ENCODE measurements at places on chromosomes 12 and 14.

DNA sequence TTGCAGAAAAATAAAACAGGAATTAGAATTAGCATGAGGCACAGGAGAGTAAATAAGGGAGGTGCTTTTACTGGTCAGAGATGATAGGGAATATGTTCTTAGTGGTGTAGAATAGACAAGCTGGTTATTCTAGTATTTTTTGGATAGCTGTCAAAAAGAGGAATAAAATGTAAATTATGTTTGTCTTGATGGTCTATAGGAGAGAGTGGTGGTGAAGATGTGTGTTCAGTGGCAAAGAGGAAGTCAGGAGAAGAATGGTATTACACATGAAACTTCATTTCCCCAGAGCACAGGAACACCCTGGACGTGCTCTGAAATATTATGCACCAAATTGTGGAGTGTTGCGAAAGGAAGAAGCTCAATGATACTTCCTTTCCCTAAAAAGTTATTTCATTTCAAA is 27.8 kb downstream of the MUCL1 start:
- no peak for DNase-seq

GRCh38 chr14:94054401-94054800 is 26.6 kb downstream of the DDX24 start:
- no peak for DNase-seq

GRCh38 chr14:101603096-101603495 is 41.8 kb downstream of the DIO3 start:
- peak; percentile 4 for DNase-seq

DNA sequence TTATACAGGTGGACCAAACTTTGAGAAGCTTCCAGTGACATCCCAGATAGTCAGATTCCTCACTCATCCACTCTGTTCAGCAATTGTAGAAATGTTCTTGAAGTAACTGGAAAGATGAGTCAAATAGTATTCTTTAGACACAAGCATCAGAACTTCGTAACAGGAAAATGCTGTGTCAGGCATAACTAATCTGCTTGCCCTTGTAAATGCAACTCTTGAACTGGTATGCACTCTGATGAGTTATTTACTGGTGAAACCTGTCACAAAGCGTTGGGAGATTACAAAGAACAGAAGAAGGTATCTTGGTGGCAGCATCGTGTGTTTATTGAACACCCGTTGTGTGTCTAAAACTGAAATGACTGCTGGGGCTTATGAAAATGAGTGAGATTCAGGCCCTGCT is 10.8 kb upstream of the DUSP6 start:
- no peak for DNase-seq

DNA sequence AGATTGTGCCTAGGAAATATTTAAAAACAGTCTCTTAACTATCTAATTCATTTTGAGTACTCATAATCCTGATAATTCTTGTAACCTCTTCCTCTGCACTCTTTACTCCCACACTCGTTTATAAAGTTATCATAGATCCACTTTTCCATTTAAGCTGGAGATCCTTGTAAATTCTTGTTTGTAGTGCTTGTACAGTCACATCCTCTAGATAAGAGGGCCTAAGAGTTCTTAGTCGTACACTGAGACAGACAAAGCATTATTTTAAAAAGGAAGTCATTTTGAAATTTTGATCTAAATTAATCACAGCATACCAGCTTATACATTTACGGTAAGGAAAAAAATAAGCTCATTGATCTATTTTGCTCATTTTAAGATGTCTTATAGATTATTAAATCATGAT is 42.5 kb downstream of the LMO3 start:
- DNase-seq, result no peak

DNA sequence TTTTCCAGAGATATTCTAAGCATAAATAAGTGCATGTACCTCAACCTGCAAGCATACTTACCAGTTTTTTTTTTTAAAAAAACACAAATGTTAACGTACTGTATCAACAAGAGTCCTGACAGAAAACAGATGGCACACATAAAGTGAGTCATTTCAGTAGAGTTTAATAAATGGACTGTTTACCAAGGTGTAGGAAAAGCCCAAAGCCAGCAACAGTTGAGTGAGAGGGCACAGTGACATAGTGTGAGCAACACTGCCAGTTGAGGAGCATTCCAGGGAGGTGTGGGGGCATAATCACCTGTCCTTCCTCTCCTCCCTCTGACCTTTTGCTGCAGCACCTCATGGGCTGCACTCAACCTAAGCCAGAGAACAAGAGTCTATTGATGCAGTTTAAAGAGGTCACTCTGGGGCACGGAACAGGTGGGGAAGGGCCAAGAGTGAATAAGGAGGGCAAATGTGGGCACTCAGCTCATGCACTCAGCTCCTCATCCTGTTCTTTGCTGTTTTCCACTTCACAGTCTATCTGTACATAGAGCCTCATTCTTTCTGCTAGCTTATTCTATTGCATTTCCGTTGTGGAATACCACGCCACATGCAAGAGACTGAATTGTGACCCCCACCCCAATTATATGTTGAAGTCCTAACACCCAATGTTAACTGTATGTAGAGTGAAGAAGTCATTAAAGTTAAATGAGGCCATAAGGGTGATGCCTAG is 29.3 kb downstream of the DHRS2 start:
- no peak for DNase-seq

GRCh38 chr14:69320581-69321365 is 60.8 kb downstream of the GALNT16 start:
- no peak for DNase-seq

DNA sequence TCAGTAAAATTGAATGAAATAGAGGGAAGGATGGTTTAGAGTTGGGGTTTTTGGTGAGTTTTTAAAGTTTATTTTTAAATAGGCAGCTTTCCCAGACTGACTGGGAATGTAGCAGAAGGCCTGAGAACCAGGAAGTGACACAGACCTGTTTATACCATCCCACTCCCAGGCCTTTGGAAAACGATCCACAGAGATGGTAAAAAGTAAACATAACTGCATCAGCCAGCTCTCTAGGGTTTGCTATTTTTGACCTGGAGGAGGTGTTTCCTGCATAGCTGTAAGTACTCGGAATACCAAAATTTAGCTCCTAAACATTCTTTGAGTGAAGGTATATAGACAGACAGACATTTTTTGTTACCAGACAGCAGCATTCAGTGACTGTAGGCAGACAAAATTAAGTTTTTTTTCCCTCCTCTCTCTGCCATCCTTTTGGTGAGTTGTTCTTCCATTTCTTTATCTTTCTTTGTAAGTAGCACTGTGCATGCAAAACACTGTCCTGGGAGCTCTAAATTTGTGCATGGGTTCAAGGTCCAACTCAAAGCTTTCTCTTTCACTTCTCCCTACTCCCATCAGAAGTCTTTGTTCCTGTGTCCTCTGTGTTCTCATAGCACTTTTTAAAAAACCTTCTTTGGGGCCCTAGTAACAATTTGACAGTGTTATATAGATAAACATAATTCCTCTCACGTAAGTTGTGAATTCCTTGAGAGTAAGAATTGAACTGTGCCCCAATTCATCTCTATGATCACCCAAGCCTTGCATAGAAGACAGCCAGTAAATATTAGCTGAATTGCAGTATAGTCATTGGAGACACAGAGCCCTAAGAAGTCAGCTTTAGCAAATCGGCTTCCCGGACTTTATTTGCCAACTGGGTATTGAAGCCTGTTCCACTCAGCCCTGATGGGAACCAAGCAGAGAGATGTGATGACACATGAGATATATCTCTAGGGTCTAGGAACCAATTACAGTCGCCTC is 37.4 kb downstream of the SUSD6 start:
- DNase-seq, result no peak

GRCh38 chr14:61288228-61288627 is 7.1 kb upstream of the TMEM30B start:
- no peak for DNase-seq

DNA sequence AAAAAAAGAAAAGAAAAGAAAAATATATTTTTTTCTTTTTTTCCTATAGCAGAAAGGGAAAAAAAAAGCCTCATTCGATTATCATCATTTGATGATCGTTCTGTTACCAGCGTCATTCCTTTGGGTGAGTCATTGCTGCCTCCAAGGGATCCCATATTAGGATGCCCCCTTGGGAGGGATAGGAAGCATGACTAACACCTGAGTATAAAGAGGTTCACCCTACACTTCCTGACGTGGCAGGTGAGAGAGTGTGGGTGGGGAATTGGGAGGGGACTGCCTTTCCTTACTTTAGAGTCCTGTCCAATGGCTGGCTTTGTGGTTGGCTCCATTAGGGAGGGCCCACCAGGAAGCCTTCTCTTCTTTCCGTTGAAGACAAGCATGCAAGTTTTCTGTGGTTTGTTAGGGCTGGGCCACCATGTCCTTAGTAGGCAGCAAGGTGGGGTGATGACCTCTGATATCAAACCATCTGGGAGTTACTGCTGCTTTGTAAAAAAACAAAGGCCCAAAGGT is 56.1 kb upstream of the FUT8 start:
- no peak for DNase-seq

- DNase-seq, result no peak
These were observed 63.5 kb downstream of the CLMN start for GRCh38 chr14:95256002-95256775.

GRCh38 chr12:45227316-45228067 is 11.6 kb downstream of the ANO6 start:
- no peak for DNase-seq

DNA sequence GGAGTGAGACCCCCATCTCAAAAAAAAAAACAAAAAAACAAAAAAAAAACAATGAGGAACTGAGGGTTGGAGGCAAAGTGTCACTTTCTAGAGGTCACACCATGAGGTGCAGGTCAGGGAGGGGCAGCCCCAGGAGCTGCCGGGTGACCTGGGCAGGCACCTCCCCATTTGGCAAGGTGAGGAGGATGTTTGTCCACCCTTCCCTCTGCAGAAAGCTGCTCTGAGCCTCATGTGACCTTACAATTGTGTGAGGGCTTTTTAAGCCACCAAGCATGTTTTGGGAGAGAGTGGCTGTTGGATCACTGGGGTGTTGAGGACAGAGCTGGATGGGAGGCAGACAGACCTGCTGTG is 49.6 kb downstream of the FOXN4 start:
- DNase-seq, result no peak

- DNase-seq, result no peak
These were observed 29.3 kb downstream of the ETV6 start for GRCh38 chr12:11678781-11679180.

DNA sequence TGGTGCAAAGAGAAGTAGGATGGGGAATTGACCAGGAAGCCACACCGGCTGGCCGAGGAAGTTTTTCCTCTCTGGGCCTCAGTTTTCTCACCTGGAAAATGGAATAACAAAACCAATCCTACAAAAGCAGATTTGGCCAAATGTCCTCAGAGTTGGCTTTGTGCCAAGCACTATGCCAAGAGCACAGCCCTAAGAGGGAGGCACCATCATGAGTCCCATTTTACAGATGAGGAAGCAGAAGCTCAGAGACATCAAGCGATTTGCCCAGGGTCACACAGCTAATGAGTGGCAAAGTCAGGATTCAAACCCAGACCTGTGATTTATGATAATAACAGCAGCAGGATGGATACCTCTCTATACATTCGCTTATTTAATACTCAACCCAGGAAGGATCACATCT is 27.3 kb downstream of the RASAL1 start:
- DNase-seq, result no peak

- no peak for DNase-seq
These were observed 69.5 kb upstream of the SLC24A4 start for GRCh38 chr14:92253381-92253894.

- DNase-seq, result no peak
These were observed 33.7 kb upstream of the A2M start for GRCh38 chr12:9149372-9149771.

DNA sequence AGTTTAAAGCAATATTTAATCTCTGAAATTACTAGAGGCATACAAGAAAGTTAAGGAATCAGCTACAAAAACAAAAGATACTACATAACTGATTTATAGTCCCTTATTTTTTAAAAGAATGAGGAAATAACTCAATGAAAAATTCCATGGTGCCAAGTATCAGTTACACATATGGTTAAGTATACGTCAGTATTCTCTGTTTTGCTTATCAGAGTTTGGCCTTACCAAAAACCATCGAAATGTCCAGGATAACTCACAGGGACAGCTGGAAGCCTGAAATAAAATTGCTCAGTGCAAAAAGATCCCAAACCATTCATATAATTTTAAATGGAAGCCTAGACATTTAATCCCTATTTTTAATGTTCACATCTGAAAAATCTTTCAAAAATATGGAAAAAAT is 3.6 kb downstream of the CFL2 start:
- no peak for DNase-seq

- no peak for DNase-seq
These were observed 52.7 kb downstream of the PLBD1 start for GRCh38 chr12:14514946-14515345.

- no peak for DNase-seq
These were observed 930.5 kb upstream of the NOVA1 start for GRCh38 chr14:27528328-27528727.

DNA sequence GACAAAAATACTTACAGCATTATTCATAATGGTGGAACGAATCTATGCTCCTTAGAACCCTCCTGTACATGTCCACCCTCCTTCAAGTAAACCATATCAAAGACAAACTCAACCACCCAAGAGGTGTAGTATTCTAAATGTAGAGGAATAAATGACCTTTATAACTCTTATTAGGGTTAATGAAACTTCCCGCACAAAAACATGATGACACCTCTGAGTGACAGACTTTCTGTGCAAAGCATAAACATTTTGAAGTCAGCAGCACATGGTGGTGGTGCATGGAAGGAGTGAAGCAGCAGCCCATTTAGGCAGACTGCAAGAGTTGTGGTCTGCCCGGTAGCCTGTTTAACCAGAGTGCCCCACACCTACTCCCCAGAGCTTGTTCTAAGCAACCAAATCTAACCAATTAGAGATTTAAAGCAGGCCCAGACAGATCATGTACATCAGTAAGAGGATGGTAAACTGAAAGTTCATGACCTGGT is 615 bp upstream of the ASB8 start:
- DNase-seq, result no peak

DNA sequence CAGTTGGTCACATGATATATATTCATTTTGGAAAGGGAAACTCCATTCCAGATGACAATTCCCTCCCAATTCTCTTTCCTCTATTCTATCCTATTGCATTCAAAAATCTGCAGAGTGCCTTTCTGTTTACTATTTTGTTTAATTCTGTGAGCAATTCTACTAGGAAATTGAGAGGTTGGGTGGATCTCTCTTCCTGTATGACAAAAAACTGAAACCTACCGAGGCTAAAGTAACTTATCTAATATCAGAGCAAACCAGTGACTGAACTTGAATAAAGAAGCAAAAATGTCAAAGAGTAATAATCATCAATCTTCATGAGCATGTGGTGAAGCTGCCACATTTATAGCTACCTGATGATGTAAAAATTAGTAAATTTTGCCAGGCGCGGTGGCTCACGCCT is 16.6 kb upstream of the ACTN1 start:
- DNase-seq, result no peak

DNA sequence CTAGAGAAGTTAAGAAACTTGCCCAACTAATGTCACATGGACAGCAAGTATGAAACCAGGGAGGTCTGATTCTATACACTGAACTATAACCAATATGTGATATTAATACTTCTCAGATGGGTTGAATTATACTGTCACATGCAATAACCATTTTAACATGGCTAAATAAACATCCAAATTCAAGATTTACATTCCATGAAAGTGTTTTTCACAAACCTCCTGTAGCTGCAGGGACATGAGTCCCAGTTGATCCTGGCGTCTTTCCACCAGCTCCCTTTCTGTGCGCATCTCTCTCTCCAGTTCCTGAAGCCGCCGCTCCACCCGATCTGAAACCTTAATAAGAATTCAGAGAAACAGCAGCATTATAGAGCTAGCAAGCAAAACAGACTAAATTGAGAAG is 79.0 kb downstream of the CEP128 start:
- DNase-seq, result no peak

GRCh38 chr12:95083938-95084337 is 10.5 kb upstream of the NR2C1 start:
- DNase-seq, result no peak

- no peak for DNase-seq
These were observed 272.4 kb upstream of the CRY1 start for GRCh38 chr12:107365703-107366102.

All from left ventricle myocardium inferior (tissue), 1 donor.